NCI-H1694 (cell line): ENCODE measurements at places on chromosomes 11 and 22.

DNA sequence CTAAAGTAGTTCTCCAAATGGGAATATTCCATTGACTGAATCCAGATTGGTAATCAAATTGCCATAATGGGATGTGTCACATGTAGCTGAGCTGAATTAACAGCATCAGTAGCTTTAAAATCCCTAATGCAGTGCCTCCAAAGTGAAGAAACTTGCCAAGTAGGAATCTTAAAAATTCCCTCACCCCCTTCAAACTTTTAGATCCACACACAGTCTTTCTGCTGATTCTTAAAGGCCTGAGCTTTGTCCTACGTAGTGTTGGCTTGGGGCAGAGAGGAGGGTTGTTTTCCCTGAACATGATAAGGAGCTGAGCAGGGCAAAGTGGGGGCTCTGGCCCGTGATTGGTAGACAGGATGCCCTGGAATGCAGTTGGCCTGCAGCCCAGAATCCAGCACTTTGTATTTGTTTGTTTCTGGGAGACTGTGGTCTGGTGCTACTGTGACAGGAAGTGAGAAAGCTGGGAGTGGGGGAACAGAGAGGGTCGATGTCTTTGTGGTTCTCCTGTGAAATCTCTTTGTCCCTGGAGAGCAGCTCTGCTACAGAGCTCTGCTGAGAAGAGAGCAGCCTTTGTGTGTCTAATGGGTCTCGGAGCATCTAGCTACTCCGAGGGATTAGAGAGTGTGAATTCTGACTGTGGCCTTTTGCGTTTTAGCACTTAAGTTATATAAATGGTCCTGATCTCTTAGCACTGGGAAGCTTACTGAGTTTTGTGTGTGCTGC, 16.9 kb downstream of the CTNND1 start:
- DNase-seq: no peak

- DNase-seq: no peak
Observed at GRCh38 chr22:29233277-29233877, 27.7 kb downstream of the EMID1 start.

DNA sequence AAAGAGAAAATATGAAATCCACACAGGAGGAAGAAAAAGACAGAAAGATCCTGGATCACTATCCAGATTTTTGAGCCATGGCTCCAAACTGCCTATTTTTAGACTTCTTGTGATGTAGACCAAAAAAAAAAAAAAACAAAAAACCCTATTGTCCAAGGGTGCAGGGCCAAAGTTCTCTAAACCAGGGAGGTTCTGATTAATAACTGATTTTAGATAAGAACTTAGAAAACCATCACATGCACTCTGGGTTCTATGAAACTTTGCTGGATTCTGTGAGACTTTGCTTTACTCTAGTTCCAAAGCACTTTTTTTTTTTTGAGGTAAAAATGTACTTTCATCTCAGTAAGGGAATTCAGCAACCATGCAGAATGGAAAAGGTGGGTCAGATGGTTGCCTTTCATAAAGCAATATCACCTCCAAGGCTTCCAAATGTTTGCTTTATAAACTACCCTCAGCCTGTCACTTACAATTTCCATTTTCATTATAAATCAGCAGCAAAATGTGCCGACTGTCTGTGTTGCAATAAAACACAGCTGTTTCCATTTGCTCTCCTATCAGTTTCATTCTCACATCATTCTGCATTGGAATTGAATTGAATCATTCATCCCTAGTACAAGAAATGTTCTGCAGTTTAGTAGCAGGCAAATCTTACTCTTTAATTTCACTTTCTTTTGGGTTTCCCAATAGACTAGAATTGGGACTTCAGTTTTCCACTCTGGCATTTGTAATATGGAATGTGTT, 1584.3 kb upstream of the RAG2 start:
- DNase-seq: no peak

- DNase-seq: no peak
Observed at GRCh38 chr11:93160808-93161207, 37.0 kb downstream of the SLC36A4 start.

GRCh38 chr11:118305726-118306125, 1.2 kb downstream of the CD3E start:
- DNase-seq: no peak

GRCh38 chr11:58616594-58616993, 5.9 kb upstream of the CNTF start:
- DNase-seq: no peak

DNA sequence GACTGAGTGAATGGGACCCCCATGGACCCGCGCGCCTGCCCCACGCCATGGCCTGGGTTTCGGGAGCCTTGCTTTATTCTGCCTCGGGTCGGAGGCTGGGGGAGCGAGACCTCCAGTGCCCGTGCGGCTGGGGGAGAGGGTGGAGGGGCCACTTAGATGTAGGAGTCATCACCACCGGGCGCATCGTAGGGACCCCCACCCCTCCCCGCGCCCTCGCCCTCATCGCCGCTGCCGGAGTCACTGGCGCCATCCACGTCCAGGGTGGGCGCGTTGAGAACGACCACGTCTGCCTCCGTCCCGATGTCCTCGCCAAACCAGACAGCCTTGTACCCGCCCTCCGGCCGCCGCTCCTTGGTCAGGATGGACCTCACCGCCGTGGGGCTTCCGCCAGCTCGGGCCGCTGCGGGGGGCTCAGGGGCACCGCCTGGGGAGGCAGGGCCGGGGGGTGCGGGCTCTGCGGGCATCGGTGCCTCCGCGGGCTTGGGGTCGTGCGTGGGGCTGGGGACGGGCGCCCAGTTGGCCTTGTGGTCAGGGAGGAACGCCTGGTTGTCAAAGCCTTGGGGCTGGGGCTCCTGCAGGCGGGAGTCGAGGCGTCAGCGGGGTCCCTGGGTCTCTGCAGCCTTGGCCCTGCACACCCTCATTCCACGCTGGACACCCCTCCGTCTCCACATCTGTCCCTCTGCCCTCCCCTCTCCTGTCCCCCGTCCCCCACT, 1.6 kb upstream of the IRF7 start:
- no peak for DNase-seq

DNA sequence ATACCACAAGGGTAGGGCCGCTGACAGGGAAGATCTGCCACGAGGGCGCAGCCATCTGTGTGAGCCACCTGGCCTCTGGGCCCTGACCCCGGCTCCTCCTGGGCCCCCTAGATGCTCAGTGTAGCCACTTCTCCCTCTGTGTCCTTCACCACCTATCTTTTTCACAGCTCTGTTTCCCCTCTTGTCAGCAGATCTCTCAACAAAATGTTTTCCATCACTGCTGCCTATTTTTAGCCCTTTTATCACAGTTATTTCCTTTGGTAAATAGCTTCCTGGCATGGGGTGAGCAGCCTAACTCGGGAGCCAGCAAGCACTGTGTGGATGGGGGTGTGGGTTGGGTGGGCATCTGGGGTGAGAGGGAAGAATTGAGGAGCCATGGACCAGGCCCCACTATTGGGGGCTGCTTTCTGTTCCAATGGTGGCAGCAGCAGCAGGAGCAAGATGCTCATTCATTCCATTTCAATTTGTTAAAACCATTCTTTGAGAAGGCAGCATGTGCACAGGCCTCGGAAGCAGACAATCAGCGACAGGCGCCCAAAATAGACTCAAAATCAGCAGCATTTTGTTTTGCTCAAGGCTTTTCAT, 135.2 kb upstream of the NAV2 start:
- DNase-seq: no peak

- no peak for DNase-seq
Observed at GRCh38 chr11:118619444-118620197, 12.2 kb downstream of the PHLDB1 start.

DNA sequence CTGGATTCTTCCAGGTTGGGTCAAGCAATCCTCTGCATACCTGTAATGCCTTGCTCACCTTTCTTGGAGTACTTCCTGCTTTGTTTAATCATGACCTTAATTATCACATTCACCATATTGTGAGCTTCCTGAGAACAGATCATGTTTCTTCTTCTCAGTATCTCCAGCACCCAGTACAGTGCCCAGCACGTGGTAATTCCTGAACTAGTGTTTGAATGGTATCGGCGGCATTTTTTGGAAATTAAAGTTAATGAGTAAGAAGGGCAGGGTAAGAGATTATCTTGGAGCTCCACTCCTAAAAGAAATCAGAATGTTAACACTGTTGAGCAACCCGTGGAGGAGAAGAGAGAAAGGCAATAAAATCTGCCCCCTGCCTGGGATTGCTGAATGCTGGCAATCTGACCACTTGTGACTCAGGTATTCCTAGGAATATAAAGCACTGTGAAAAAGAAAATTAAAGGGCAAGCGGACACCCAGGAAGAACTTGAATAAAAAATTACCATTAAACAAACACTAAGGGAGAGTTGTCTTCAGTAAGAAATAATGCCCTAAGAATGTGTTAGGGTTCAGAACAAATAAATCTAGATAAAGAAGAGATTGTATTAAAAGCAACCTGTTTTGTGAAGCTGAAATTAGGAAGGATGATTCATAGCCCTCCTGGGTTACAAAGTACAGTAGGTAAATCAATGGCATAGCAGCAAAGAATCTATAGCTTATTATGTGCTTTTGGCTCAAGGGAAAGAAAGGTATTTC, 92.9 kb downstream of the PDHX start:
- no peak for DNase-seq

DNA sequence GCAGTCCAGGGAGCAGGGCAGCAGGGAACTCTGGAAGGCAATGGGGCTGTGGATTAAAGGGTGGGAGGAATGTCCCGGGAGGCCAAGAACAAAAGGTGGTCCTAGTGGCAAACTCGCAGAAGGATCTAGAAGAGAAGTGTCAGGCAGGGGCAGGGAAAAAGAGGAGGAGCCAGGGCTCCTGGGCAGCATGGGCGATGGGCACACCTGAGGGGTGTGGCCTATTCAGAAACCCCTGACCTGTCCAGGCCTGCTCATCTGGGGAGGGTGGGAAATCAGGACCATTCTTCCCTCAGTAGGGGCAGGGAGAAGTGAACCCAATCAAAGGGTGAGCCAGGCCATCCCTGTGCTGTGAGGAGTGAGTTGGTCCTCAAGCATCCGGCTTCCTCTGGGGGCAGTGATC, 108.6 kb downstream of the TRIM29 start:
- DNase-seq: no peak

GRCh38 chr11:6968816-6969215, 42.6 kb downstream of the ZNF215 start:
- no peak for DNase-seq

DNA sequence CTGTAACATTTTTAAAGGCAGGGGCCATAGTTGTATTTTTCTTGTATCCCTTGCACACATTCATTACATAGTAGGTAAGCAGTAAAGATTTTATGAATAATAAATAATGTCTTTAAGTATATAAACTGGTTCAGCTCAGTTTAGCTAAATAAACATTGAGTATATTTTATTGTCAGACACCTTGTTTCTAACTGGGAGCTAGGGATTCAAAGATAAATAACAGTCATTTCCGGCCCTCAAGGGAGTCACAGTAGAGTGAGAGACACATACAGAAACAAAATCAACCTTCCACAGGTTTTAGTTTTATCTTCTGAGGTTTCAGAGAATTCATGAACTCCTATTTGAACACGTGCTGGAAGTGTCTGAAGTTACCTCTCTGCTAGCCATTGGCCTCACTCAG, 760.2 kb downstream of the DLG2 start:
- no peak for DNase-seq

GRCh38 chr11:34394771-34395300, 37.0 kb upstream of the ABTB2 start:
- no peak for DNase-seq

GRCh38 chr11:117979481-117980211, 6.5 kb upstream of the IL10RA start:
- DNase-seq: no peak

- no peak for DNase-seq
Observed at GRCh38 chr11:118922745-118923627, 2.7 kb downstream of the BCL9L start.

DNA sequence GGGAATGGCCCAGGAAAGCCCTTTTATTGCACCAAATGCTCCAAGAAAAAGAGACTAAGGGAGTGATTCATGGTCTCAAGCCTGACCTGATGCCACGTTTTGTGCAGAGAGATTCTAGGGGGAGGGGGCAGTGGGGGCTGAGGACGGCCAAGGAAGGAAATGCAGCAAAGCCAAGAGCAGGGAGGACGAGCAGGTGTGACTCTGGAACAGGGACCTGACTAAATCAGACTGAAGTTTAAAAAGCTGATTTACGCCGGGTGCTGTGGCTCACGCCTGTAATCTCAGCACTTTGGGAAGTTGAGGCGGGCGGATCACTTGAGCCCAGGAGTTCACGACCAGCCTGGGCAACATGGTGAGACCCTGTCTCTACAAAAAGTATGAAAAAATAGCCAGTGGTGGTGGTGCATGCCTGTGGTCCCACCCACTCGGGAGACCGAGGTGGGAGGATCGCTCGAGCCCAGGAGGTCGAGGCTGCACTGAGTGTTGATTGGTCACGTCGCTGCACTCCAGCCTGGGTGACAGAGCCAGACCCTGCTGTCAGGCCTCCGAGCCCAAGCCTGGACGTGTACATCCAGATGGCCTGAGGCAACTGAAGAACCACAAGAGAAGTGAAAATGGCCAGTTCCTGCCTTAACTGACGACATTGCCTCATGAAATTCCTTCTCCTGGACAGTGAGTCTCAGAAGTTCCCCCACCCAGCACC, 10.8 kb upstream of the IFITM3 start:
- DNase-seq: no peak

GRCh38 chr11:44372989-44373388, 63.0 kb upstream of the ALX4 start:
- no peak for DNase-seq

- peak; percentile 42 for DNase-seq
Observed at GRCh38 chr22:22422629-22423112, 85.9 kb downstream of the ZNF280B start.

DNA sequence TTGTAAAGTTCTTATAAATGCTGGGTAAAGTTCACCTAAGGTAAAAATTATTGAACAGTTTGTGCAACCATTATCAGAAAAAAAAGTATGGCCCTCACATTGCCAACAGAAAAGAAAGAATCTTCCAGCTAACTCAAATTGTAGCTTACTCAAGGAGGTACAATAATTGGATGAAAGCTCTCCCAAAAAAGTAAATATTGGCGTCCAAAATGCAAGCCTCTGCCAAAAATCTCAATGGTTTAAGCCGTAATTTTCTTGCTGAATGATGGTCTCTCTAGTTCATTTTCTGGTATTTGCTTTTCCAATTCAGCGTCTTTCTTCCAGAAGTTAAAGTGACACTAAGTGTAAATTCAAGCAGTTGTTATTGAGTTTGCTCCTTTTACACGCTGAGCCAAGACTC, 727.3 kb downstream of the LRRC4C start:
- no peak for DNase-seq

DNA sequence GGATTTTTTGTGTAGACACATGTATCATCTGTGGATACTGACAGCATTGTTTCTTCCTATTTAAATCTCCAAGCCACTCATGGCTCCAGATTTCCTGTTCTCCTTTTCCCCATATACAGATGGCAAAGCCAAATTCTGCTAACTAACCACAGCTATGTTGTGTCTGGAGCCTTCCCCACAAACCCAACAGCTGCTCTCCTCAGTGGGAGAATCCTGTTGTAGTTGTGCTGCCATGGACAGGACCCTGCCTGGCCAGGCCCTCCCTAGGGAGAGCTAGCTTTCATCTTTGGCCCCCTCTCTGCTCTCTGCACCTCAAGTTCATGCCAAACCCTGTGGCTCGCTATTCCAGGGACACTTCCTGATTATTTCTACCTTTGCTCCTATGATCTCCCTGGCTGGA, 106.4 kb upstream of the CCDC90B start:
- DNase-seq: peak; percentile 2
